ENCODE measurements at places on chromosomes 13 and 19.
A peak's percentile ranks its signal among the peaks of the same experiment; 100 is the strongest.

DNA sequence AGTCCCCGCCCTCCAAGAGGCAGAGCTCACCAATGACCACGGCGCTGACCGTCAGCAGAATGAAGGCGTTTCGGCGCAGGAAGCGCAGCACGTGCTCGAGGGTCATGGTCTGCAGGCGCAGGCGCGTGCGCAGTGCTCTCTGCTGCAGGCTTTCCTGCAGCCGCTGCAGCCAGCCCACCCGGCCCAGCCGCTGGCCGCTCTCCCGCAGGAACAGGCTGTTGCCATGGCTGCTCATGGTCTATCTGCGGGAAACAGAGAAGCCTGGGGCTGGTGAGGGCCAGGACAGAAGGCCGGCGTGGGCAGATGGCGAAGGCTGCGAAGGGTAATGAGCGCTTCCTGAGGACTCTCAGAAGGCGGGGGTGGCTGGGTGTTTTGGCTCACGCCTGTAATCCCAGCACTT, 7.0 kb downstream of the SLC1A6 start:
- no peak for DNase-seq

DNA sequence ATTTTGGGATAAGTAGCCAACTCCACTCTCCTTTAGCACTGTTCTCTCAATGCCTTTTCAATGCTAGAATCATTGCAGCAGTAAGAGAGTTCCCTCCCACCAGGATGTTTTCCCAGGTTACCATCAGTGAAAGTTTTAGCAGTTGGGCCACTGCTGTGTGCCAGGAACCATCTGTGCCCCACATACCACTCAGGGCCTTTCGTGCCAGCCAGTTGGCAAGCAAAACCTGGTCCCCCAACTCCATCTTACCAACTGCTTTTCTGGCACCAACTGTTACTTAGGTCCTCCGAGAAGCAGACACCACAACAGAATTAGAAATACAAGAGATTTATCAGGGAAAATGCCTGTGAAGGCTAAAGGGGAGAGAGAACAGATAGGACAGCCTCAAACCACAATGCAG, 533.4 kb upstream of the NBEA start:
- DNase-seq: no peak

DNA sequence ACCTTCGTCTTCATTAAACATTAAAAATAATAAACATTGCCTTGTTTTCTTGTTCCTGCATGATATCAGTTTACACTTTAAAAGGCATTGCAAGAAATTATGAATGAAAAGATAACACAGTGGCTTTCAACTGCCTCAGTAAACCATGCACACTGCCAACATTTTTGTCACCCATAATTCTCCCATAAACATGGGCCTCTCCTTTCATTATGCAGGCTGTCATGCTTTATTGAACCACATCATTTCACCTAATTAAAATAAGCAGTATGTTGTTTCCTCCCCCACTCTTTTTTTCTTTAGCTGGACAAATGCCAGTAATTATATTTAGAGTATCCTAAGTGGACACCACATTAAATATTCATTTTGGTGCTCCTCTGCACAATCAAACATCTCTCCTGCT, 1566.5 kb upstream of the SLC10A2 start:
- peak; percentile 25 for DNase-seq

GRCh38 chr13:63446329-63446728, 2030.7 kb upstream of the PCDH20 start:
- no peak for DNase-seq

GRCh38 chr13:104043184-104043583, 977.0 kb upstream of the SLC10A2 start:
- DNase-seq: no peak

DNA sequence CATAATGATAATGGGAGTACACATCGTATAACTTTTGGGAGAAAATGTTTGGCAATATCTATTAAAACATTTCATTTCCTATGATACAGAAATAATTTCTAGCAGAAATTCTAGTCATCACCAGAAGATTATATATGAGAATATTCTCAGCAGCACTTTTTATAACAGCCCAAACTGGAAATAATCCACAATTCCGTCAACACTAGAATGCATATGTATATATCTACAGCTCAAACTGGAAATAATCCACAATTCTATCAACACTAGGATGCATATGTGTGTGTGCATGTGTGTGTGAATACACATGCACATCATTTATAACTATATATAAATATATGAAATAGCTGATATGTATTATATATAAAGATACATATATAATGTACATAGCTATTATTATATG, 408.0 kb upstream of the KLHL1 start:
- DNase-seq: no peak
